Esophagus squamous epithelium (tissue), 5 donors: ENCODE measurements at places on chromosomes 6 and 20.

GRCh38 chr6:96016334-96017069, 728 bp downstream of the FUT9 start:
- no peak for DNase-seq

GRCh38 chr6:117143647-117144046, 121.7 kb upstream of the VGLL2 start:
- no peak for DNase-seq

DNA sequence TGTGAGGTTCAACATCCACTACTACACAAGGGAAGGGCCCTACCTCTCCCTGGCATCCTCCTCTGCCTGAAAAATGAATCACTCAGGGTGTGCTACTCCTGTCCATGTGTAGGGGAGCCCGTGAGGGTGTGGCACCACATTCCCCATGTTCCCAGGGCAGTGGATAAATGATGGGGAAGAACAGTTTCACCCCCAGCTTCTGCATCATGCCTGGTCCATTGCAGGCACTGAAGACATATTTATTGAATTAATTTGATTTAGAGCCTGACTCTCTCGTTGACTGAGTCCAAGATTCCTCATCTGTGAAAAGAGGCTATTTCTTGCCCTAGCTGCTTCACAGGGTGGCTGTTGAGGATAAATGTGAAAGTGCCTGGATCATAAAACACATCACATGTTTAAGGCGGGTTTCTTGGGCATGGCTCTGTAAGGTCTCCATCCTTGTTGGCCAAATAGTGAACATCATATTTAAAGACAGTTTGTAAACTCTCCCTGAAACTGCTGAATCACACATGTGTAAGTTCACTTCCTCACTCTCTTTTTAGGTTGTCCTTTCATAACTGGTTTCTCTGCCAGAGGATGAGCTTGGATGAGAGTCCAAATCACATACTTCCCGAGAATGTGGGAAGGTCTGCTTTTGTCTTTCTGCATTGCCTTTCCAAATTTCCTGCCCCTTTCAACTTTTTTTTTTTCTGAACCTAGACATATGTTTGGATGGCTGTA, 79.7 kb upstream of the FYN start:
- DNase-seq = no peak

DNA sequence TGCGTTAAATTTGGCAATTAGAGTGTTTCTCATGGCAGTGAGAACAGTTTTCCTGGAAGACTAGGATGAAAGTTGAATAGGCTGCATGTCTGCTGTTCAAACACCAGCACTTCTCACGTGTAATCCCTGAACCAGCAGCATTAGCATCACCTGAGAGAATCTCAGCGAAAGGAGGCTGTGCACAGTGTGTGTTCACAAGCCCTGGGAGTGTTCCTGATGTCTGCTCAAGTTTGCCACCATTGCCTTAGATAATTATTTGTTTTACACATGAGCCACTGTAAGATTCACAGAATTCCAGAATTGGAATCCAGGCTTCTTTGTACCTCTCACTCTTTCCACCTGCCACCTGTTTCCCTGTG, 117.3 kb downstream of the JARID2 start:
- DNase-seq = no peak

DNA sequence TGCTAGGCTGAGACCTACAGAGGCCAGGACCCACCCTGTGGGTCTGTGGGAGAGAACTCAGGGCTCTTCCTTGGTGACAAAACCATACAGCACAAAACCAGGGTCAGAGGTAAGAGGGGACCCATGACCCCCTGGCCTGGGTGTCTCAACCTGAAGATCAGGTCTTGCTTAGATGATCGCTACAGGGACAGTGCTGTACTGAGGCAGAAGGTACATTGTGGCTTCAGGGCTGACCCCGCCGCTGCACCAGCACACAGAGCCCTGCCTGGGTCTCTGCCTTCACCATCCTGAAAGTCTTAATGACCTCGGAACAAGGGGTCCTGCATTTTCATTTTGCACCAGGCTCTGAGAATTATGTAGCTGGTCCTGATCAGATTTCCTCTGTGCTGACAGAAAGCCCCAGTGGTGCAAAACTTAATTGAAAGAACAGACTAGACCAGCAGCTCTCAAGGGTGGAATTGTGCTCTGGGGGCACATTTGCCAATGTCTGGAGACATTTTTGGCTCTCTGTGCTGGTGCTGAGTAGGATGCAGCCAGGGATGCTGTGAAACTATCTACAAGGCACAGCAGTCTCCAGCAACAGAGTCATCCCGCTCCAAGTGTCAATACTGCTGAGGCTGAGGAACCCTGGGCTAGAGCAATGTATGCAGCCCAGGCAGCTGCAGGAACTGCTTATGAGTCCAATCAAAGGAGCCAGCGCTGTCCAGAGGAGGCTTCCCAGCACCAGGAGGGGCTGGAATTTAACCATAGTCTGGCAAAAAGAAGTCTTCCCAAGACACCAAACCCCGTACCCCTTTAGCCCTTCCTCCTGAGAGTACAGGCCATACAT, 254.9 kb downstream of the ERMARD start:
- no peak for DNase-seq

DNA sequence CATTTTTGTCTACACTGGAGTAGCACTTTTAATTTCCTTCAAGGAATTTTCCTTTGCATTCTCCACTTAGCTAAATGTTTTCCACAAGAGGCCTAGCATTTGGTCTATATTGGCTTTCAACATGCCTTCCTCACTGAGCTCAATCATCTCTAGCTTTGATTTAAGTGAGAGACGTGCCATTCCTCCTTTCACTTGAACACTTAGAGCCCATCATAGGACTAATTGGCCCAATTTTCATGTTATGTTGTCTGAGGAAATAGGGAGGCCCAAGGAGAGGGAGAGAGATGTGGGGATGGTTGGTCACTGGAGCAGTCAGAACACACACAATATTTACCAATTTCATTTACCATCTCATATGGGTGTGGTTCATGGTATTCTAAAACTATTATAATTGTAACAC, 645.0 kb downstream of the PRKN start:
- no peak for DNase-seq

- no peak for DNase-seq
Observed at GRCh38 chr20:10495173-10495572, 60.1 kb downstream of the SLX4IP start.

DNA sequence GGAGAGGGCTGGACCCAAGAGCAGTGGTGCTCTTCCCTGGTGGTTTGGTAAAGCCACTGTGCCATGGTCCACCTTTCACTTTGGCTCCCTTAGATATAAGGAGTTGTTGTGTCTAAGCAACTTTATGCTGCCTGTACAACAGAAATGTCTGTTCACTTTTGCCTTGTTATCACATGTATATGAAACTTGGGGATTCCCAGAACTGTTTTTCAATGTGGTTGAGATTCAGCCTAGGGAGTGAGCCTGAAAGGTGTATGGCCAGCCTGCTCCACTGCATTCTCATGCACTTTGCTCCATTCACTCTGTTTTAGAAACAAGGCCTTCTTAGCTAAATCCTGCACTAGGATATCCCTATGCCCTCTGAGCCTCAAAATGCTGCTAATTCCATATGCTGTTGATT, 234.5 kb upstream of the THEMIS start:
- DNase-seq = no peak

DNA sequence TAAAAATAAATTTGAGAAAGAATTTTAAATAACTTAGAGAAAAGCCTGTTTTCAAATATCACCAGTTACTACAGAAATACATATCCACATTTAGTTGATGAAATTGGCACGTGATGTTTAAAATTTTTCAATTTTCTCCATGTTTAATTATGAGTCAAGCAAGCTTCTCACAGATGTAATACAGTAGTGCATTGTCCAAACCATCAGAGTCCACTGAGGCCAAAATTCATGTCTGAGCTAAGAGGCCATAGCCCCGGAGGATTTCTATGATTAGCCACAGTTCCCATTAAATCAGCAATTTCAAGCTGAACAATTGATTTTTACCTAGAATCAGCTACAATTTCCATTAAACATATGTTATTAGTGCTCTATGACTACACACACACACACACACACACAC, 387.0 kb downstream of the LAMA2 start:
- no peak for DNase-seq

DNA sequence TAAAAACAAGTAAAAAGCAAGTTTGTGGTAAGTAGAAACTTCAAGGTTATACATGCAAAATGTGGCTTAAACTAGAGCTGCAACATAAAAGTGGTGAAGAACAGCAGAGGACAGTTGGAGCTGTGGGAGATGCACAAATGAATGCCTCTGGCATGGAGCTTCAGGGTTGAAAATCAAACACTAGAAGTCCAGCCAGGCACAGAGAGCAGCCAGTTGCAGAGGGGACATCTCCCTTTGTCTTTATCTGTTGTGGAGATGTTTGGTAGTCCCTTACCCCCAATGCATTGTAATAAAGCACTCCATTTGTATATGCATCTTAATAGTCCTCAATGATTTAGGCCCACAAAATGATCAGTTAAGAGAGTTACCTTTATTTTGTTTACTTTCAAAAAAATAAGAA, 73.1 kb upstream of the C20orf144 start:
- no peak for DNase-seq

- DNase-seq = no peak
Observed at GRCh38 chr20:22905658-22906057, 129.5 kb upstream of the SSTR4 start.
